Hair follicle dermal papilla cell (primary cell): ENCODE measurements at places on chromosomes 5 and 9. TPM values are rescaled to one million over a fixed set of nuclear protein-coding genes. Genes with fewer than 3 reads are reported as not detected.

The MEGF10 gene
- total RNA-seq, result 6.8 and 14.4 TPM in 2 replicates

The SLCO6A1 gene
- not detected in 2 replicates for total RNA-seq

The C9orf50 gene
- total RNA-seq, result 0.61 TPM in 1 of 2 replicates, not detected in the other

The ST6GALNAC6 gene
- total RNA-seq, result 80.3 and 89.6 TPM in 2 replicates

The COL27A1 gene
- 50.0 and 62.6 TPM in 2 replicates for total RNA-seq

The POLR3G gene
- 2.4 and 2.9 TPM in 2 replicates for total RNA-seq

The TEK gene
- 0.32 and 0.73 TPM in 2 replicates for total RNA-seq

The C5orf22 gene
- 18.6 and 27.3 TPM in 2 replicates for total RNA-seq

The GAS1 gene
- 980 and 1,261 TPM in 2 replicates for total RNA-seq

The MARVELD2 gene
- total RNA-seq, result 2.9 and 3.3 TPM in 2 replicates

The SEMA4D gene
- total RNA-seq, result 0.12 and 0.81 TPM in 2 replicates

The FOXD4L5 gene
- 0.16 TPM in 1 of 2 replicates, not detected in the other for total RNA-seq

The GNA14 gene
- total RNA-seq, result 0.97 and 3.4 TPM in 2 replicates

The LCP2 gene
- total RNA-seq, result not detected in 2 replicates

The KIAA1958 gene
- total RNA-seq, result 4.4 and 5.0 TPM in 2 replicates

The CCDC183 gene
- total RNA-seq, result 0.16 and 0.73 TPM in 2 replicates

The SH3TC2 gene
- total RNA-seq, result 1.5 and 1.7 TPM in 2 replicates

The EQTN gene
- 0.16 TPM in 1 of 2 replicates, not detected in the other for total RNA-seq

The LEAP2 gene
- total RNA-seq, result 0.12 and 0.16 TPM in 2 replicates

The RNF183 gene
- total RNA-seq, result not detected in 2 replicates

The GLRA1 gene
- total RNA-seq, result not detected in 2 replicates

The TMEM171 gene
- 27.3 and 42.5 TPM in 2 replicates for total RNA-seq
